ENCODE measurements at places on chromosomes 7 and 10.

- DNase-seq, result peak; percentile 55
Measured at GRCh38 chr7:12458520-12459131, 55.0 kb upstream of the VWDE start.

DNA sequence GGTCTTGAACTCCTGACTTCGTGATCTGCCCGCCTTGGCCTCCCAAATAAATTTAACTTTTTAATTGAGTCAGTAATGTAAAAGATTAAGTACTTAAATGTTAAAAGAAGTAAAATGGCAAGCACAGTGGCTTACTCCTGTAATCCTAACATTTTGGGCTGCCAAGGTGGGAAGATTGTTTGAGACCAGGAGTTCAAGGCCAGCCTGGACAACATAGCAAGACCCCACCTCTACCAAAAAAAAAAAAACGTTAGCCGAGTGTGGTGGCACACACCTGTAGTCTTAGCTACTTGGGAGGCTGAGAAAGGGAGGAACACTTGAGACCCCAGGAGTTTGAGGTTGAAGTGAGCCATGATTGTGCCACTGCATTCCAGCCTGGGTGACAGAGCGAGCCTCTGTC lies 26.1 kb downstream of the PHTF2 start:
- DNase-seq, result no peak

DNA sequence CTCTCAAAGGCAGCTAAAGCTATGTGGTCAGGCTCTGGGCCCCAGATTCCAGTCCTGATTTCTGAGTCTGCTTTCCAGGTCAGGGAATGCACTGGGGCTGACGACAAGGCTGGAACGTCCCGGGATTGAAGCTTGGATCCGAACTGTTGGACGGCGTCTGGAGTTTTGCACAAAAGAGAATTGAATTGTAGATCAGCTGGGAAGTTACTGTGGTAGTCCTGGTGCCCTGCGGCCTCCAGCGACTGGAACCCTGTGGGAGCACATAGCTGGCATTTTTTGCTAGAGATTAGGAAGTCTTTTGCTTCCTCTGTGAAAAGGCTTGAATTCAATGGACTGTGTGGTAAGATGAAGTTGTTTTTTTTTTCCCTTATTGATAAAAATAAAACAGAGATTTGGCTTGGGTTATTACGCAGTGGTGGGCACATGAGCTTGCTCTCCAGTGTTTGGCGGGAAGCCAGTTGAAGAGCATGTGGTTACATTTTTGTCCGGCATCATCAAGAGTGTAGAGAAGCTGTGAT lies at the start of gene HK1:
Gene HK1 (plus strand): TSS at position 51 of the 518 bp plus-strand sequence.
- no peak for DNase-seq

- no peak for DNase-seq
Measured at GRCh38 chr7:112757337-112757736, 32.9 kb downstream of the TMEM168 start.

GRCh38 chr10:59314268-59314667 lies 48.1 kb downstream of the FAM13C start:
- no peak for DNase-seq

GRCh38 chr7:88318196-88318595 lies 11.5 kb upstream of the STEAP4 start:
- no peak for DNase-seq

DNA sequence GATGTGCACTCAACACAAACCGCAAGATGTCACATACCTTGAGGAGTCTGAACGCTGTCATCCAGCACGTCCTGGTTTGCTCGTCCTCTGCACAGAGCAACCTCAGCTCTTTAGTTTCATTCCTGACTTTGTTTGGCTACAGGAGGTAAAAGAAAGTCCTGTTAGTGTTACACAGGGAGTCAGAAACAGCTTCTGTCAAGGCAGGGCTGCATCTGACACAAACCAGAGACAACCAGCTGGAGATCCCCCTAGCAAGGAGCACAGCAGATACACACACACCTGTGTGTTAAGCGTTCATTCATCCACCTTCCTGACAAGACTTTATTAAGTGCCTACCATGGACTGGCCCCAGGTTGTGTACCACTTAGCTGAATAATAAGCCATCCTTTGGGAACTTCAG lies 47.5 kb upstream of the DDC start:
- DNase-seq, result no peak

- DNase-seq, result peak; percentile 9
Measured at GRCh38 chr10:71623098-71623985, 96.2 kb downstream of the C10orf105 start.

DNA sequence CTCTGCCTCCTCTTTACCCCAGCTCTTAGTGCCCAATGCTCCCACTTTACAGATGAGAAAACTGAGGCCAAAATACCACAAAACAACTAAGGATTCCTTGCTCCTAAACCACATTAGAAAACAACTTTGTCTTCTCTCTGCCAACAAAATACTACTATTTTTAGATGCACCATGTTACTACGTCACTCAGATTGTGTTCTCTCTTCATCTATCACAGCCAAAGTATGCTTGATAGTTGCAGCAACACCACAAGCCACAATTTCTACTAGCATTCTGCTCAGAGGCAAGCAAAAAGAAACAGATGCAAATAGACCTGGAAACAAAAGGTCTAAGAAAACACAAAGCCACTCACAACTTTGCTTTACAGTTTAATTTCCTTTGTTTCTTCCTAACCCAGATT lies 3.3 kb upstream of the PDE1C start:
- DNase-seq, result no peak

DNA sequence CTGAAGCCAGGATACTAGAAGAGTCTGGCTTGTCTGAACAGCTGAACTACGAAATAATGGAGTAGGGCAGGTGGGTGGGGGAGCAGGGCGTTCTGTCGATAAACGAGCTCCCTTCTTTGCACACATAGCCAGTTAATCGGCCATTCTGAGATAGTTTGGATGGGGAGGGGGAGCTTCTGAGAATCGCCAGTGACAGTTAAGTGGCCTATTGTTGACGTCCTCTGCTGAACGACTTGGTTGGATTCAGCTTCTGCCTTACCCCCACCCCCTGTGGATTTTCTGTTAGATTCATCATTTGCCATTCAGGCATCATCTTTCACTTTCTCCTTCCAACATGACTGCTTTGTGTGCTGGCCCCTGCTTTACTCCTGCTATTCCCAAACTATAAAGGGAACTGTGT lies 520 bp downstream of the CPA5 start:
- no peak for DNase-seq

GRCh38 chr7:124516911-124517310 lies 248.7 kb downstream of the GPR37 start:
- DNase-seq, result no peak

GRCh38 chr10:65968871-65969270 lies 957.0 kb upstream of the LRRTM3 start:
- DNase-seq, result no peak

DNA sequence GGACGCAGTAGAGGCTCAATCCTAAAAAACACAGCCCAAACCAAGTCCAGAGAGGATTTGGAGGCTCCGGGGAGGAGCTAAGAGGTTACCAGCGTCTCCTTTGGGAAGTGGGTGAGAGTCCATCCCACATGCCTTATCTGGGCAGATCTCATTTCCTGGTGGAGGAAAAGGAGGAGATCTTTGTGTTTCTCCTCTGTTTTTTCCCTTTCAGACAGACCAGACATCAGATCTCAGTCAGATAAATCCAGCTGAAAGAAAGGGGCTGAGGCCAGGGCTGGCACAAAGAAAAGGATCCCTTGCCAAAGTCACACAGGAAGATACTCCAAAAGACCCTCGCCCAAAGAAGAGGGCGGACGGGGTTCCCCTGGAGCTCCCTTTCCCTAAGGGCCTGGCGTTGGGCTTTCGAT lies 58.3 kb upstream of the COMTD1 start:
- no peak for DNase-seq

GRCh38 chr10:79244841-79245504 lies 102.3 kb upstream of the PPIF start:
- DNase-seq, result peak; percentile 70

- no peak for DNase-seq
Measured at GRCh38 chr10:99799613-99800012, 17.2 kb downstream of the ABCC2 start.

- DNase-seq, result no peak
Measured at GRCh38 chr7:134483296-134483695, 24.4 kb upstream of the AKR1B1 start.

DNA sequence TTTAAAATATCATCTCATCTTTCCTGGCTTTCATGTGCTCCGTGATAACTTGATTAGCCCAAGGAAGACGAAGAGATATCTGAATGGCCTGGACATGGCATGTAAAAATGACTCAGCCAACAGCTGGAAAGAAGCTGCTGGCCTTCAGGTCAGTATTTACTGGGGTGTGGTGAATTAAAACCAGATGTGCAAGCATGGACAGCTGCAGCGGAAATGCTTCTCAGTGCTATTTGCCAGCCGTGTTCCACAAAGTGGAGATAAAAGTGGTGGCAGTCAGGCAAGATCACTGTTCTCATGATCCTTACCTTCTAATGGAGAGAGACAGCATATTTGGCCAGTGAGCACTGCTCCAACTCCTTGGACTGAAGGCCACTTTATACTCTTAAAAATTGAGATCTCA lies 203.1 kb upstream of the VSTM2A start:
- DNase-seq, result no peak

DNA sequence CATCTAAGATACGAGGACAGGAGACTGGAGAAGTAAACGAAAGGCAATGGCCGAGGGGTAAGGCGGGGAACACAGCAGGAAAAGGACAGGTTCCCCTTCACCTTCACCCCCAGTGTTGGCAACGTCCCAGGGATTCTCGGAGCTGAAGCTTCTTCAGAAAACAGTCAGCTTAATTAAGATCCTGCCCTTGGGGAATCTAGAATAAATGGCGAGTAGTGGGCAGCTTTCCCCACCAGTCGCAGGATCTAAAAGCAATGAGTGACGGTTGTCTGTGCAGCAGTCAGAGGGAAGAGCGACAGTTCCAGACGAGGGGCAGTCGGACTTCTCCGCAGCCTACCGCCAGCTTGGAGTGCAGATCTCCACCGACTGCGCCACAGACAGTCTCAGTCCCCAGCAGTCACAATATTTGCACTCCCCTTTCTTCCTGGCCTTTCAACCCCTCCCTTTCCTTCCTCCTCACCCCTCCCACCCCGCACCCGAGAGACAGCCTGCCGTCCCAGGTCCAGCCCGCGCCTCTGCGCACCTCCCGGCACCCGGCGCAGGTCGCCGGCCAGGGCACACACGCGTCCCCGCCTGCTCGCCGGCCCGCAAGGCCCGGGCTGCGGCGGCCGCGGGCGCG lies 10.9 kb upstream of the SP8 start:
- peak; percentile 34 for DNase-seq

DNA sequence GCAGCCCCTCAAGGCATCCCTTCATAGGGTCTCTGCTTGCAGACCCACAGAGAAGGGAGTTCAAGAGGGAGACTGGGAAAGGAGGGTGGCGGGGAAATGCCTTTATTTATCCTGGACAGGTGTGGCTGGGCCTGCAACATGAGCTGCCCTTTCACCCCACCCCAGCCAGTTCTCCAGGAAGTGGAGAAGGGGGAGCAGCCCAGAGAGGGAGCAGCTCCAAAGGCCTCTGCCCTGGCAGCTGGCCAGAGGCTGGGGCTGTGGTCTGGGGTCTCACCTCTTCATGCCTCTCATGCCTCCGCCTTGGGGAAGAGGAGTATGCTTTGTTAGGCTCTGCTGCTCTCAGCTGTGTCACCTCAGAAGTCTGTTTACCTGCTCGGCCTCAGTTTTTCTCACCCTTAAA lies 3.1 kb downstream of the LDB3 start:
- DNase-seq, result no peak

- no peak for DNase-seq
Measured at GRCh38 chr10:126783806-126784557, 113.5 kb upstream of the C10orf90 start.

DNA sequence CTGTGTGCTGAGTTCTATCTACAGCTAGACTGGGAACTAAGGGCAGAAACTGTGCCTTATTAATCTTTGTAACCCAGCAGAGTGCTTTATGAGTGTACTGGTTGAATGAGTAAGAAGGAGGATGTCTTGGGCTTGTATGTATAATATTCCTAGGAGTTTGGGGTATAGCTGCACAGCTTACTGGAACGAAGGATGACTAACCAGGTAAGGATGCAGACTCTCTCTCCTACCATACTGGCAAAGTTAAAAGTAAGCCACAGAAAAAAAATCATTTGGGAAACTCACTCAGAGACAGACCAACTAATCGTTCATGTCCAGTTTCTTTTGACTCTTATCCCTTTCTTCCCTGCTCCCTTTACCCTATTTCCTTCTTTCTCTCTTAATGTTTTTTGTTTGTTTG lies 1.4 kb upstream of the DHTKD1 start:
- DNase-seq, result peak; percentile 35

DNA sequence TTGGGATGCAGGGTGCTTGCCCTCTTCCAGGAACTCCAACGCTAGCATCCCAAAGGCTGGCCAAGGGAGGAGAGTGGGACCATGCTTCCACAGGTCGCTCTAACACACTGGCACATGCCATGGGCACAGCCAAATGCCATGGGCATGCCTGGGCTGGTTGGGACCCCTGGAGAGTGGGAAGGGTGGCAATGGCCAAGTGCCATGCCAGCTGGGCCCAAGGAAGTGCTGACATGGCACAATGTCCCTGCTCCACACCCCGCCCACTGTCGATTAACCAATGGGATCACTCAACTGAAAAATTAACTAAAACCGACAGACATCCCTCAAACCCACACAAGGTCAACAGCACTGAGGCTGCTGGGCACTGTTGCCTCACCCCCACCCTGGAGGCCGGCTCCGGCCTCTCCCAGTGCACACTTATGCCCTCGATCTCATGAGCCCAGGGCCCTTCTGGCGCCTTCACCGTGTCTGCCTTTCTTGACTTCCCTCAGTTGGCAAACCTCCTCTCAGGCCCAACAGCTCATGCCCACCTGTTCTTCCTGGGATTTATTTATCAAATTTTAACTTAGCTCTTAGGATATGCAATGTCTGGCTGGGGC lies 83.4 kb downstream of the GOLGA7B start:
- DNase-seq, result no peak

GRCh38 chr7:44645696-44646095 lies 39.3 kb downstream of the OGDH start:
- no peak for DNase-seq

DNA sequence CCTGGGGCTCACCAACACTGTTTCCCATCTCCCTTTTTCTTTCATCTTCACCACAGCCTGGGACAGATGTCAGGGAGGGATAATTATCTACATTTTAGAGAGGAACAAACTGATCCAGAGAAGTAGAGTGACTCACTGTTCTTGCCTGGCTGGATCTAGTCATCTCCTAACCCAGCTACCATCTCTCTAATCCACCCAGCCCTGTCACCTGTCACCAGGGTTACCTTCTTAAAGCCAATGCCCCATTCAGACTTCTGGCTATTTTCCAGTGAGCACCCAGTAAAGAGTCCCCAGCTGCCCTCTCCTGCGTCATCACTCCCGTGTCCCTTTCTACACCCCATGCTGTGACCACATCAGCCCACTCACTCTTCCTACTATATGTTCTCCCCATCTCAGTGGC lies 68.4 kb upstream of the DUSP5 start:
- DNase-seq, result peak; percentile 38

DNA sequence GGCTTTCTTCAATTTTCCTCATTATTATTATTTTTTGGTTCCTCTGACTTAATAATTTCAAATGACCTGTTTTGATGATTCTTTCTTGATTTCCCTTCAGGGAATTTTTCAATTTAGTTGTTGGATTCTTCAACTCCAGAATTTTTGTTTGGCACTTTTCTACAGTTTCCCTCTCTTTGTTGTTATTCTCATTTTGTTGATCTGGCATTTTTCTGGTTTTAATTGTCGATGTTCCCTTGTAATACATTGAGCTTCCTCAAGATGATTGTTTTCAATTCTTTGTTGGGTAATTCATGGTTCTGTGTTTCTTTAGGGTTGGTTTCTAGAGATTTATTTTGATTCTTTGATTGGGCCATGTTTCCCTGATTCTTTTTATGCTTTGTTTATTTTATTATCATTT lies 67.8 kb upstream of the DNAJC1 start:
- no peak for DNase-seq

GRCh38 chr10:122264436-122264835 lies 6.7 kb upstream of the BTBD16 start:
- no peak for DNase-seq

- no peak for DNase-seq
Measured at GRCh38 chr7:98626460-98627412, 9.7 kb downstream of the NPTX2 start.
